ENCODE measurements at places on chromosomes 5 and 9. TPM values are rescaled to one million over a fixed set of nuclear protein-coding genes. Genes with fewer than 3 reads are reported as not detected.
A peak's percentile ranks its signal among the peaks of the same experiment; 100 is the strongest.

Gene CDH6
- total RNA-seq = 792 TPM

Gene SLC34A1
- not detected for total RNA-seq

Gene BNC2
- total RNA-seq = 66.2 TPM

Gene EPB41L4B
- 19.3 TPM for total RNA-seq

Gene SLC36A3
- not detected for total RNA-seq

Gene OTULINL
- total RNA-seq = 1.3 TPM

DNA sequence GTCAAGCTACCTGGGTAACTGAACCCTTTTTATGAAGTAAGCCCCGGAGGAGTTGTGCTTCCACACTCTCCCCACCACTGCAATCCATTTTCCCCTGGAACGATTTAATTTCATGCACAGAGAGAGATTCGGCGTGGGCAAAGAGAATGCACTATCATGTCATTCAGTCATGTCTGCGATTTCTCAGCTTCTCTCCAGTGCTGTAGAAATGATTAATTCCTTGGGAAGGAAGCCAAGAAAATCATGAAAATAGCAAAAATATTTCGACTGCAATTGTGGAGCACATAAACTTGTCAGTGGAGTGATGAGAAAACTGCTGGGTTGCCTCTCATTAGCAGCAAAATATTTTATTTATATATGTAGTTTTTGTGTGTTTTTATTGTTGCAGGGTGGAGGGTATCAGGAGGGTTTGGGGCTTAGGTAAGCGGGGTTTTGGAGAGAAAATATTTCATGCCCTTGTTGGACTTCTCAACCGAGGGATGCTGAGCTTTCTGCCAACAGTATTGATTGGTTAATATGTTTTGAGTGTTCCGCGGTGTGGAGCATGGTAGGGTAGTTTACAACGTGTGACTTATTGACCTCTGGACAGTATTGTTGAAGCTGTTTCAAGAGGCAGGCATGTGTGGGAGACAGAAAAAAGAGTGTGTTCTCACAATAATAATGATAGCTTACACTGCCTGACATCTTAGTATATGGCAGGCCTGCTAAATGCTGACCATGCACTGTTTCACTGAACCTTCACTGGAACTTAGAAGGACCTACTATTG, 69.3 kb downstream of the SGCD start:
- no peak overlapping the region for H3K4me3 ChIP-seq
- no peaks in the 10 kb centered on the region for H3K27me3 ChIP-seq
- DNase-seq = no peak
- H3K36me3 ChIP-seq = no peaks in the 10 kb centered on the region

DNA sequence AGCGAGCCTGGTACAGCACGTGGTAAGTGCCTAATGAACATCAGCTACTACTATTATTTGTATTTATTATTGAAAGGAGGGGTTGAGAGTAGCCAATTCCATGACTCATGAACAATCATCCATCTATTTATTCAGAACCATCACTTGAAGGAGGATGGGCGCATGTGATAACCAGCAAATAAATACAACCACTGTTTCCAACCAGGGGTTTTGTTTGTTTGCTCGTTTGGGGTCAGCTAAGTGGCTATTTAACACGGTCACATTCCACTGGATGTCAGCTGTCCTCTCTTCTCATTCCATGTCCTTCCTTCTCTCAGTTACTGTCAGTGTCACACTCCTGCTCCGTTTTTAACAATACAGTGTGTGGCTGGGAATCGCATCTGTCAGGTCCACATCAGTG, 8.6 kb downstream of the RAPGEF1 start:
- H3K27ac ChIP-seq = peak overlapping the region; percentile 92
- H3K4me1 ChIP-seq = peaks cover 88% of the 10 kb centered on the region
- H3K4me3 ChIP-seq = no peak overlapping the region

DNA sequence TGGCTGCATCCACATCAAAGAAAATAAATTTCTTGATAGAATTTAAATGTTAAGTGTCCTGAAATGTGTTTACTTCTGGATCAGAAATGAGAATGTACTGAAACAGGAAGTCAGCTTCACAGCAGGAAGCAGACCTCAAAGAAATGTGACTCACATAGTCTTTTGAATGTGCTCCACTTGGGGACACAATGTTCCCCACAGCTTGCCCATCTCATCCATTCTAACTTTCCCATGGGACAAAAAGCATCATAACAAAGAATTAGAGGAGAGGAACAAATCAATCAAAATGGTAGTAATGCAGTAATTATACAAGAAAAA, 85.7 kb downstream of the GRAMD2B start:
- DNase-seq = peak; percentile 30
- no peaks in the 10 kb centered on the region for H3K27me3 ChIP-seq
- H3K4me1 ChIP-seq = peaks cover 40% of the 10 kb centered on the region
- H3K4me3 ChIP-seq = no peak overlapping the region
- peak overlapping the region; percentile 83 for H3K27ac ChIP-seq

DNA sequence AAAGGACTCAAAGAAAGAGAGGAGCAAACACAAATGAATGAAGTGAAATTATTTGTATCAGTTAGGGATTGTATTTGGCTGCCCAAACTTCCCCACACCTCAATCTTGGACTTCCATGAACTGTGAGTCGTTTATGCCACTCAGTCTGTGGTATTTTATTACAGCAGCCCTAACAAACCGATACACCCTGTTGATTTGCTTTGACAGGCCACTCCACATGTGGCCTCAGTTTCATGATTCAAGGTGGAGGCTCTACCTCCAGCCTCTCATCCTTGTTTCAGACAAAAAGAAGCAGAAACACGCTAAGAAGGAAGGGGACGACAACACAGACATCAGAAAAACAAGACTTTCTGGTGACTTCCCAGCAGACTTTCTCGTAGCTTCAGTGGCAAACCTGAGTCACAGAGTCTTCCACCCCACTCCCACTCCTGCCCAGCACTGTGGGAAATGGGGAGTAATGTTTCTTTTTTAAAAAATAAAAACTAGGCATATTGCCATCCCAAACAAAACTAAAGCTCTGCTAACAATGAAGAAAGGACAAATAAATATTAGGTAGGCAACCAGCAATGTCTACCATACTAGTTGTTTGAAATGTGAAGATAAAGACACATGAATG, 52.2 kb upstream of the ABCA1 start:
- H3K27ac ChIP-seq = peak overlapping the region; percentile 31
- H3K27me3 ChIP-seq = no peaks in the 10 kb centered on the region
- H3K4me1 ChIP-seq = peaks cover 16% of the 10 kb centered on the region
- no peaks in the 10 kb centered on the region for H3K36me3 ChIP-seq

- no peaks in the 10 kb centered on the region for H3K27me3 ChIP-seq
- peak overlapping the region; percentile 87 for H3K27ac ChIP-seq
- H3K4me1 ChIP-seq = peaks cover 36% of the 10 kb centered on the region
Measured at GRCh38 chr5:147530530-147531389, 20.9 kb upstream of the DPYSL3 start.

DNA sequence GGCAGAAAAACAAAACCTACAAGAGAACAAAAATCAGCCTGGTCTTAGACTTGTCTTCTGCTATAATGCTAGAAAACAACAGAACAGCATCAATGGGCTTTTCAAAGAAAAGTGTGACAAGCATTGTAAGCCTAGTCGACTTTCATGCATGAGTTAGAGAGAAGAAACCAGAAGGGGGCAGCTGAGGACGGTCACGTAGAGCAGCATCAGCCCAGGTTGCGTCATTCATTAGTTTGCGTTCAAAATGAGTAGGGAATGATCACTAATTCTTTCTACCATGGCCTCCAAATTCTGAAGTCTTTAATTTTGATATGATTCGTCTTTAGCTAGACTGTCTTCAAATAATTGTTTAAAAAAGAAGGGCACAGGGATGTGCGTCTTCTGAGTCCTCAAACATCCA, 4.7 kb upstream of the ISCA1 start:
- H3K4me1 ChIP-seq = peaks cover 6% of the 10 kb centered on the region
- no peak for DNase-seq
- no peak overlapping the region for H3K27ac ChIP-seq
- no peaks in the 10 kb centered on the region for H3K27me3 ChIP-seq

- peak overlapping the region; percentile 4 for H3K27ac ChIP-seq
- H3K4me1 ChIP-seq = peaks cover 41% of the 10 kb centered on the region
- H3K36me3 ChIP-seq = no peaks in the 10 kb centered on the region
- no peaks in the 10 kb centered on the region for H3K27me3 ChIP-seq
- H3K4me3 ChIP-seq = no peak overlapping the region
Measured at GRCh38 chr5:110356677-110357076, 369.8 kb downstream of the TMEM232 start.
